ENCODE measurements at places on chromosomes 5 and 9.
A peak's percentile ranks its signal among the peaks of the same experiment; 100 is the strongest.

GRCh38 chr5:81817086-81817485 is 66.2 kb upstream of the SSBP2 start:
- DNase-seq = no peak

GRCh38 chr5:135991429-135991828 is 36.6 kb upstream of the LECT2 start:
- no peak for DNase-seq

DNA sequence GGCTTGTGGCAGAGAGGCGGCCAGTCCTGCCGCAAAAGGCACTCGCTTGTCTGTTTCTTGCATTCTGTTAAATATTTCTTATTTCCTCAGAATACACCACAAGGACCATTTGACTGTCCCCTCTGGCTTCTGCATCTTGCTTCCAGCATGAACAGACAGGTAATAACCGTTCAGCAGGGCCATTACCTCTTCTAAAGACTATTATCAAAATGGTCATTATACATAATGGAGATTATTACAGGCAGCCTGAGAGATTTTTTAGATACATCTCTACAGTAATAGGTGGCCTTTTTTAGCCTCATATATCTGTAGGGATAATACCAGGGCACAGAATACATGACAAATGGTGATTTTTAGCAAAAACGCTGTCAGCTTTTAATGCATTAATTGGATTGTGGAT is 382.0 kb downstream of the PSAT1 start:
- DNase-seq = no peak

GRCh38 chr5:126777257-126777974 is 480 bp downstream of the LMNB1 start:
- peak; percentile 65 for DNase-seq

- no peak for DNase-seq
Observed at GRCh38 chr5:95725071-95725820, 5.9 kb upstream of the RHOBTB3 start.

DNA sequence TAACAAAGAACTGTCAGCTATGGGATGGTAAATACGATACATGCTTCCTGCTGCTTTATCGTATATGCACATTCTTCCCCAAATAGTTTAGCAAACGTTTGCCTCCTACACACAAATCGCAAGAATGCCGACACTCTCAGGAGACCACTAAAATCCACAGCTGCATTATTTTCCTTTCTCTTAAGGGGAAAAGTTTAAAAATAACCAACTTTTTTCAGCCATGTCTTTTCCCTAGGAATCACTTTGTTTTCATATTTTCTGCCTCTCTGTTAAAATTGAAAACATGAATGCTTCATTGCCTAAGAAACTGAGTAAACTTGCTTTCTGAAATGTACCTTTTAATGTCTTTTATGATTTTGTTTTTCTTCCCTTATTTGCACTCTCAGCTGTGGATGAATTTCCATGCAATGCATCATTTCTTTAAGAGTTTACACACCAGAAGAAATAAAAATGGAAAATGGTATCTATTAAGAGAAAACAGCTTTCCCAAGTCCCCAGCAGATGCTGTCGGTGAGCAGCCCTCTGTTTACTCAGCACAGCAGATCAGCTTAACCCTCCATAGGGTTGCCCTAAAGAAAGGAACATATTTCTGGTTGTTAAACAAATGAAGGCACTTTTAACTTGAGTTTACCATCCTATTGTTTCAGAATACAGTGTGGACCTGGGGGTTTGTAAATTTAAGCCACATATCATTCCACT is 66.2 kb downstream of the IZUMO3 start:
- DNase-seq = no peak

DNA sequence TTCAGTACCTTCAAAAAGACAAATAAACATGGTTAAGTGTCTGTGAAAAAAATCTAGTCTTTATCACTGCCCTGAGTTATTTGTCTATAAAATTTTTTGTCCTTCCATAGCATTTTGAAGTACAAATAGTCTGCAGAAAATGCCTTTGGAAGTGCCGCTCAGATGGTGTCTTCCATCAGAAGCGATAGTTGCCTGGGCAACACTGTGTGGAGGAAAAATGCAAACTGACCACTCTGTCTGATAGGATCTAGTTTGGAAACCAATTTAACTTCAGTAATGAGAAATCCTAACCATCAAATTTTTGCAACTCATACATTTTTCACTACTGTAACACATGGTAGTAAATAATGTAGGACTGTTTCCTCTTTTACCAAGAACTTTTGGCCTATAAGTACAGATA is 449.9 kb downstream of the PRELID2 start:
- no peak for DNase-seq

DNA sequence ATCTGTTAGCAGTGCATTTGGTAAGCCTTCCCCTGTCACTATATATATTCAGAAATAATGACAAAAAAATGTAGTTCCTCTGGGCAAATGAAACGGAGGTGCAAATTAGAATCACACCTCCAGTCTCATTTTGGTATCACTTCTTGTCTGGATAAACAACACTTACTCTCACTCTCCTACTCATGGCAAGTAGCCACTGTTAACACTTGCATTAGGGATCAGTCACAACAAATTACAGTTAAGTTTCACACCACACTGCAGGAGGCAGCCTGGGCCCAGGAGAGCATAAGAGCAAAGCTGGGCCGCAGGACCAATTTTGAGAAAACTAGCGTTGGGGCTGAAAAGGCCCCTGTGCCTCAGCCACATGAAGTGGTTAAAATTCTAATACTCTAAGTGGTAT is 161.0 kb downstream of the ELAVL2 start:
- no peak for DNase-seq

DNA sequence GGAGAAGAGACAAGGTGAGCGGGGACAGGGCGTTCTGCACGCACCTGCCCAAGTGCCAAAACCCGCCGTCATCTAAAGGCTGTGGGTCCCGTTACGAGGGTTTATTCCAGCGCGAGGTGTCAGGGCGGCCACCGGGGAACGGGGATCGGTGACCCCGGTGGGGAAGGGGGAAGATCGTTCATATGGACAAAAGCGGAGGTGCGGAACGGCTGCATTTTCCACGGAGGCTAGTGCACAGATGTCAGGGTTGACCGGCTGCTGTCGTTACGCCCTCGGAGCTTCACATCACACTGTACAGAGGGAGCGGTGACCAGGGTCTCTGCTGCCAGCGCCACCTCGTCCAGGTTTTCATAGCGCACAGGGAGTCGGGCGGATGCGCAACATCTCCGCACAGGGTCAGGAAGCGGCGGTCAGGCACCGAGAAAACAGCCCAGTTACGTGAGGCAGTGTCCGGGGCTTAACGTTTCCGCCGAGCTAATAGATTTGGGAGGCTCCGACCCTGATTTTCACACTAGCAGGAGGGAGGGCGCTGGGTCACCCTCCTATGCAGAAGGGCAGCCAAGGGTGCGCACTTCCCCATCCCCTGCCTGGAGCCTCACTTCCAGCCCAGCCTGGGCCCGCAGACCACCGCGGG is 13.5 kb downstream of the BTNL9 start:
- no peak for DNase-seq

GRCh38 chr5:158485047-158485446 is 614.7 kb downstream of the EBF1 start:
- DNase-seq = no peak

GRCh38 chr5:176528761-176529115 is 8.5 kb downstream of the RNF44 start:
- no peak for DNase-seq

DNA sequence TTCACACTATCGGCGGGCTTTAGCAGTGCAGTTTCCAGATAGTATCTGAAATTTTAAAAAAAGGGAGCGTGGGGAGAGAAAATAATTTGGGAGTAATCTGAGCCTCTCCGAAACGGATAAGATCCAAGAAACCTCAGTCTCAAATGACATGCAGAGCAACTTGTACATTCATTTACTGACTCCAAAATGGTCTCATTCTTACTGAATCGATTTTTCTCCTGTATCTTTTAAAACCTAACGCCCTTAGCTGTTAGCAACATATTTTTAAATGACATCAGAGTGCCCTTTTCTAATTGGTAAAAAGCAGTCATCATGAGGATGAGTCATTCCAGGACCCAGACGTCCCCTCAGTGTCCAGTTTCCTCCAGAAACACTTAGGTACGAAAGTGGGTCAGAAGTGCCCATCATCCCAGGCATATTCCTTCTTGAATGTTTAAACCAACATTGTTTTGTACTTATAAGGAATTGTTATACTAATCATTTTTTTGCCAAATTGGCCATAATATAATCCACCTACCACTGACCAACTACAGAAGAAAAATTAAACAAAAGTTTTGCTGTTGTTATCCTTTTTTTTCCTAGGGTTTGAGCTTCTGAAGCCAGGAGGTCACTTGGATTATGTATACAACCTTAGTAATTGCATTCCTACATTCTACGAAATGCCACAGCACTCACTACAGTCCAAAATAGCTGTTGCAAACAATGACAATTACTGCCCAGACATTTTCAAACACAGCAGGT is 354.4 kb downstream of the ADAMTS6 start:
- DNase-seq = no peak

DNA sequence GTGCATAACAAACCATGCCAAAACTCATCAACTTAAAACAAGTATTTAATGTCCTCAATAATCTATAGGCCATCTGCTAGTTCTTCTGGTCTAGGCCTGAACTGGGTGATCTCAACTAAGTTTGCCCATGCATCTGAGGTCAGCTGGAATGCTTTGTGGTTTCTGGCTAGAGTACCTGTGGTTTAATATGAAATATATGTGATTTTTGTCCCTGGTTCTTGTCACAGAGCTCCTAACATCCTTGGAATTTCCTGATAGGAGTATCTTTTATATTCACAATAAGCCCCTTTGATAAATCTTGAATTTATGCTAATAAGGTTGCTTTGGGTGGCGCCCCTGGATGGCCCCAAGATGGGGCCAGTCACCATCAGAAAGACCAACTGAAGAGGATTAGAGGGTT is 535.9 kb downstream of the DNAH5 start:
- DNase-seq = no peak
